ENCODE measurements at places on chromosomes 1 and 21.

DNA sequence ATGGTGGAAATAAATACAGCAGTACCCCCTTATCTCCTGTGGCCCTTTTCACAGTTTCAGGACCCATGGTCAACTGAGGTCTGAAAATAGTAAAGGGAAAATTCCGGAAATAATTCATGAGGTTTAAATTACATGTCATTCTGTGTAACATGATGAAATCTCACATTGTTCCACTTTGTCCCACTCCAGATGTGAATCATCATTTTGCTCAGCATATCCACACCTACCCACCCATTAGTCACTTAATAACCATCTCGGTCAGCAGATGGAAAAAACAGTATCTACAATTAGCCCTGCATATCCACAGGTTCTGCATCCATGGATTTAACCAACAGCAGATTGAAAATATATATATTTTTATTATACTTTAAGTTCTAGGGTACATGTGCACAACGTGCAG lies 86.9 kb upstream of the GORAB start:
- no peak for DNase-seq

GRCh38 chr1:35532497-35533223 lies 24.5 kb downstream of the KIAA0319L start:
- DNase-seq, result no peak

DNA sequence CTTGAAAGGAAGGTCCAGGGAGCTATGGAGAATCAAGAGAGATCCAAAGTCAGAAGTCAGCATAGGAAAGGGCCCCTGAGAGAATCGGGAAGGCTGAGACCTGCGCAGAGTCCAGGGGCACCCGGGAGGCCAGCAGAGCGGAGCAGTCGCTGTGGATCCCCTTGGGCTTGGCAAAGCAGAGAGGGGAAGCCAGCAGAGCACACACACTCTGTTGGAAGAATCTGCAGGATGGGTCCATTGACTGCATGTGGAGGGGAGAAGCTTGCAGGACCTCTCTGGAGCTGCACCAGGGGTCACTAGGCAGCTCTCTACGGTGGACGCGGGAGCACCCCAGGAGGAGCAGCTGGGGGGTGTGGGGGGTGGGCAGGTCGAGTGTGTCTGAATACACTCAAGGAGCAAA lies 6.4 kb downstream of the RIPK4 start:
- DNase-seq, result no peak

- DNase-seq, result no peak
These were observed 48.7 kb upstream of the DMRTA2 start for GRCh38 chr1:50471967-50472366.

DNA sequence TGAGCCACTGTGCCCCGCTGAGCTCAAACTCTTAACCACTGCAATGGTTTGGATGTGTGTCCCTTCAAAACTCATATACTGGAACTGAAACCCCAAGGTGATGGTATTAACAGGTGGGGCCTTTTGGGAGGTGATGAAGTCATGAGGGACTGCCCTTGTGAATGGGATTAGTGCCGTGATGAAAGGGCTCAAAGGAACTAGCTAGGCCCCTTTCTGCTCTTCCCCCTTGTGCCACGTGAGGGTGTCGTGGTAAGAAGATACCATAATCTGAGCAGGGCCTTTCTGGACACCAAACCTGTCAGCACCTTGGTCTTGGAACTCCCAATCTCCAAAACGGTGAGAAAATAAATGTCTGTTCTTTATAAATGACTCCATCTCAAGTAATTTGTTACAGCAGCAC lies 45.5 kb upstream of the SPOCD1 start:
- no peak for DNase-seq

GRCh38 chr21:32951041-32951440 lies 74.7 kb upstream of the OLIG2 start:
- DNase-seq, result no peak

DNA sequence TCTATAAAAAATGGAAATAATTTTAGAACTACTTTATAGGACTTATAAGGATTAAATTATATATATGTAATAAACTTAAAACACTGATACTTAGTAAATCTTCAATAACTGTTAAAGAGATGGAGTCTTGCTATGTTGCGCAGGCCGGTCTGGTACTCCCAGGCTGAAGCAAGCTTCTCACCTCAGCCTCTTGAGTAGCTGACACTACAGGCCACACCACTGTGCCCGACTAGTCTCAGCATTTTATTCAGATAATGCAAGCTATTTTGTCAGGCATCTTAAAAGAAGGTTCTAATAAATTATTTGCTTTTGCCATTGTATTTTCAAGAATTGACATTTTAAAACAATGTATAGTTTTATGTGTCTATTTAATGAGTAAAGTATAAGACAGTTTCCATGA lies 20.8 kb downstream of the CNST start:
- DNase-seq, result no peak

DNA sequence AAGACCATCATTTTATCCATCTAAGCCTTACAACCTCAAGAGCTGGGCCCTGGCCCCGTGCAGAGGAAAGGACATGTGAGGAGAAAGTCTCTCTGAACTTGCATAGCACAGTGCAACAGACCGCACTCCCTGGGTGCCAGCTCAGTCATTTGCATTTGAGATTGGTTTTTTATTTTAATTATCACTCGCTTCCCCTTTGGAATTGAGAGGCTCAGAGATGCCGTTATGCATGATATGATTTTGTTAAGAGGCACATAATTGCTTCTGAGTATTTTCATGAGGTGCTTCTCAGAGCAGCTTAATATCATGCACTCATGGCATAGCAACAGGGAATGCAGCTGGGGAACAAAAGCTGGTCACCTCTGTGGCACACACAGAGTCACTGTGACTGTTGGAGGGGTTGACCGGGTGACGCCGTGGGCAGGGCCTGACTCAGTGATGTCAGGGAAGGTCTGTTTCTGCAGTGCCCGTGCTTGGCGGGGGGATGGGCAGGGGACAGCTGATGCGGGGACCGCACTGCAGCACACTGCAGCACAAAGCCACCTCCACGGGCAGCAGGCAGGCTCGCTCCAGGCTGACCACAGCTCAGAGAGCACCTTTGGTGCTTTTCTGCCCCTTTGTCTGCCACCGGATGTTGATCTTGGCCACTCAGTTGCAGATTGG lies 43.2 kb upstream of the VAMP3 start:
- DNase-seq, result no peak

GRCh38 chr21:35226328-35226727 lies 177.2 kb upstream of the RUNX1 start:
- no peak for DNase-seq

DNA sequence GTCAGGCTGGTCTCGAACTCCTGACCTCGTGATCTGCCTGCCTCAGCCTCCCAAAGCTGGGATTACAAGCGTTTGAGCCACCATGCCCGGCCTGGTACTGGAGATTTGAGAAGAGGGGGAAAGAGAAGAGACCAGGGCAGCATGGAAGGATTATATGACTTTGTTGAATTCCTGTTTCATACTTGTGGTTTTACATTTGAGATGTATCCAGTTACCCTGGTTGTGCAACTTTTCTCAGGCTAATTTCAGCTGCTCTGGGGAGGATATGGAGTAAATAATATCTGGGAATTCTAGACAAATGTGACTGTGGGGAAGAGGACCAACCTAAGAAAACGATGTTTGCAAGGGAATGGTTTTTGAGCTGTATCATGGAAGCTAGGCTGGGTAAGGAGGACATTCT lies 89.5 kb upstream of the GREM2 start:
- no peak for DNase-seq

DNA sequence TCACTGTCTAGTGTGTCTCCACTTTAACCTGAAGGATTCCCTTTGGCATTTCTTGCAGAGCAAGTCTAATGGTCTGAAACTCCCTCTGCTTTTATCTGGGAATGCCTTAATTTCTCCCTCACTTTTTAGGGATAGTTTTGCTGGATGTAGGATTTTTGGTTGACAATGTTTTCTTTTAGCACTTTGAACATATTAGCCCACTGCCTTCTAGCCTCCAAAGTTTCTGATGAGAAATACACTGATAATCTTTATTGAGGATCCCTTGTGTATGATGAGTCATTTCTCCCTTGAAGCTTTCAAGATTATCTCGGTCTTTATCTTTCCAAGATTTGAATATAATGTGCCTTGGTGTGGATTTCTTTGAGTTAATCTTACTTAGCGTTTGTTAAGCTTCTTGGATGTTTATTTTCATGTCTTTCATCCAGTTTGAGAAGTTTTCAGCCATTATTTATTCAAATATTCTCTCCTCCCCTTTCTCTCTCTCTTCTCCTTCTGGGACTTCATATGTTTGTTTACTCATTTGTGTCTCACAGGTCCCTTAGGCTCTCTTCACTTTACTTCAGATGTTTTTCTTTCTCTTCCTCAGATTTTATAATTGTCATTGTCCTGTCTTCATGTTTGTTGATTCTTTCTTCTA lies 53.1 kb downstream of the STYXL2 start:
- DNase-seq, result no peak

- DNase-seq, result no peak
These were observed 229.2 kb downstream of the RHOU start for GRCh38 chr1:228964178-228965089.

DNA sequence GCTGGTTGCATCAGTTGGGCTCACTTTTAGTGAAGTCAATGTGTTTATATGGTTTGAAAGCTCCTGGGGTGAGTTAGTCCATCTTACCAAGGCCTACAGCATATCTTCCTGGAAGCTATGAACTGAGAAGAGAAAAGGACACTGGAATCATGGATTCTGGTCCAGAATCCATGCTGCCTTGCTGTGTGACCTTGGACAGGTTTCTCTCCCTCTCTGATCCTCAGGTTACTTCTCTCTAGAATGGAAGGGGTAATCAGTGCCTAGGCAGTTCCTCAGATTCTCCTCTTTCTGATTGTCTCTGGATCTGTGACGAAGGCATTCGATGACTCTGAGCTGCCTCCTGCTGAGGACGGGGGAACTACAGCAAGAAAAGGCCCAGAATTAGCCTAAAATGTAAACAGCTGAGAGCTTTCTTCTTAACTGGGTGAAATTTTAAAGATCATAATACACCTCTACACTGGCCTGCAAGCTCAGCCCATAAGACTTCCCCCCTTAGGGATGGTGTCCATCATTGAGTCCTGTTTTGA lies 425.0 kb upstream of the VAMP3 start:
- no peak for DNase-seq

- DNase-seq, result no peak
These were observed 18.3 kb downstream of the PBX1 start for GRCh38 chr1:164577291-164577690.

- no peak for DNase-seq
These were observed 7.4 kb downstream of the TRNP1 start for GRCh38 chr1:27000817-27001460.

GRCh38 chr1:227072991-227073390 lies 132.9 kb downstream of the COQ8A start:
- DNase-seq, result no peak

DNA sequence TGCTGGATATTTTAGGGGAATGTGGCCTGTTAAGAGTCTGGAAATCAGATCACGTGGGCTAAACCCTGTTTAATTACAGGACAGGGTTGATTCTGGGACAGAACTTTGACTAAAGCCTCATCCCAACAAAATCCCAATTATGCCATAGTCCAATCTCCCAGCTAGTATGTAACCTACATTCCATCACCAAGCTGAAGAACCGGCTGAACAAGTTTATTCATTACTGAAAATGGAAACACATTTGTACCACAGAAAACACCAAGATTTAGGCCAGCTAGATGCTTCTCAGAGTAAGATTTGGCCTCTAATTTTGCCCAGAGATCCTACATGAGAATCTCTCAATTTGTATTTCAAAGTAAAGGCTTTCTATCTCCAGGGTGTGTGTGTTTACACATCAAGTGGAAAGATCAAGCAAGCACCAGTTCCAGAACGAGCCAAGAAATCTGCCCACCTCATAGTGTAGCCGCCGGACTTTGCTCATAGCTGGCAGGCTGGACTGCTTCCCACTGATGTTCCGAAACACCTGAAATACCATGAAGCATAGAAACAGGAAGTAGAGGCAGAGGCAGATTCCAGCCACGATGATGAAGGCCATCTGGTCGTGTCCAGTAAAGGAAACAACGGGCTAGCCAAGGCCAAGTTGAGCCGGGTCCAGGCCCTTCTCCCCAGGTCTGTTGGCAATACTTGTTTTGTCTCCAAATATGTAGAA lies 86.8 kb downstream of the WLS start:
- DNase-seq, result no peak

GRCh38 chr1:172054172-172054571 lies 212.9 kb downstream of the DNM3 start:
- no peak for DNase-seq

- no peak for DNase-seq
These were observed 252.1 kb downstream of the PRDM2 start for GRCh38 chr1:13951793-13952751.

DNA sequence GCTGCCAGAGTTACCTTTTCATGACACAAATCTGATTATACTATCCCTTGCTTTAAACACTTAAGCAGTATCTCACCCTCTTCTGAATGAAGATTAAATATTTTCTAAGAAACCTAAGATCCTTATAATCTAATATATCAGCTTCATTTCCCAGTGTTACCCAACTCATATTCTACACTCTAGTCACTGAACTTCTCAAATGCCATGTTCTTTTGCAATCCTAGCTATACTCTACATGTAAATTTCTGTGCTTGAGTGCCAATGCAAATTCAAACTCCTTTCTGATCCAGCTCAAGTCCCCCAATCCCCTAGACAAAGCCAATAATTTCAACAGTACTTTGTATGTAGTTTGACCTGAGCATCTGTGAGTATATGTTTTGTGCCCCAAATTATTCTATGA lies 293.9 kb downstream of the SDCCAG8 start:
- no peak for DNase-seq

- no peak for DNase-seq
These were observed 25.0 kb downstream of the TTC39A start for GRCh38 chr1:51305371-51305823.

- DNase-seq, result no peak
These were observed 47.1 kb downstream of the WNT9A start for GRCh38 chr1:227900571-227901051.

- DNase-seq, result no peak
These were observed 180.8 kb upstream of the CACYBP start for GRCh38 chr1:174818951-174819350.

DNA sequence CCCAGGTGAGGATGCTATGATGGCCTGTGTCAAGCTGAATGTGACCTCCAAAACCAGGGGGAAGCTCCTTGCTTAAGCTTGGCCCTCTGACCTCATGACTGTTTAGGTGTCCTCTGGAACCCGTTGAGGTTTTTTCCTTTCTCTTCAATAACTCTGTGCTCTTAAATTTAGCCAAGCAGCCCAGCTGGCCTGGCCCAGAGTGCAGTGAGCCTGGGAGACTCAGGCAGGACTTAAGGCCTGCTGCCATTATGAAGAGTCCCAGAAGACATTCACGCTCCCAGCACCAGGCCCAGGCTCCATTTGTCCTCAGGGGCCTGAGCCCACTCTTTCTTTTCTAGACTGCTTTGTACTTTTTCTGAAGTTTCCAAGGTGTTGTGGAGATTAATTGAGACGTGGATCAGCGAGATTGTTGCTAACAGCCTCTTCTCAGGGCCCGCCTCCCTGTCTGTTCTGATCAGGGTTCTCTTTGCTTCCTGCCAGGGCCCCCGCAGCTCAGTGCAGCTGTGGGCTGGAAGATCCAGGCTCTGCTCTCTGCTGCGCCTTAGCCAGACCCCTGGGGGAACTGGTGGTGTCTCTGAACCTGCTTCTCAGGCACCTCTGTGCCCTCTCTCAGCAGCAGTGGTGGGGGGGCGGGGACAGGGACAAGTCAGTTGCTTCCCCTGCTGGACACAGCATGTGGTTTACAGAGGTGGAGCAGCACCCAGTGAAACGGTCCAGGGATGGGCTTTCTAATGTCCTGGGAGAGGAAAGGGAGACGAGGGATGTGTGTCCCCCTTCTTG lies 124.2 kb downstream of the GRIK3 start:
- no peak for DNase-seq

- DNase-seq, result no peak
These were observed 246.6 kb upstream of the ADGRL2 start for GRCh38 chr1:81554108-81554507.

GRCh38 chr1:221783437-221783836 lies 41.5 kb upstream of the DUSP10 start:
- no peak for DNase-seq

Data from activated naive CD4-positive, alpha-beta T cell (primary cell).